IMR-90 (cell line): ENCODE measurements at places on chromosomes 2 and 18. TPM values are rescaled to one million over a fixed set of nuclear protein-coding genes. Genes with fewer than 3 reads are reported as not detected.
A peak's percentile ranks its signal among the peaks of the same experiment; 100 is the strongest.

The ELOA2 gene
- not detected in 2 replicates for total RNA-seq

The SLC11A1 gene
- under 0.01 TPM in 2 replicates for total RNA-seq

The EMX1 gene
- total RNA-seq, result not detected in 2 replicates

The SDC1 gene
- 22.0 and 23.6 TPM in 2 replicates for total RNA-seq

The KIAA2012 gene
- under 0.01 TPM in 2 replicates for total RNA-seq

The EEF1B2 gene
- total RNA-seq, result 574 and 672 TPM in 2 replicates

The RSAD2 gene
- total RNA-seq, result not detected in 2 replicates

The ST6GAL2 gene
- total RNA-seq, result not detected in 2 replicates

The COL6A3 gene
- total RNA-seq, result 1,501 and 1,855 TPM in 2 replicates

The ITGA4 gene
- 13.6 and 20.6 TPM in 2 replicates for total RNA-seq

The SATB2 gene
- 8.4 and 9.2 TPM in 2 replicates for total RNA-seq

The SIX2 gene
- total RNA-seq, result not detected in 2 replicates

The C2orf66 gene
- not detected in 2 replicates for total RNA-seq

The SPATS2L gene
- 118 and 145 TPM in 2 replicates for total RNA-seq

DNA sequence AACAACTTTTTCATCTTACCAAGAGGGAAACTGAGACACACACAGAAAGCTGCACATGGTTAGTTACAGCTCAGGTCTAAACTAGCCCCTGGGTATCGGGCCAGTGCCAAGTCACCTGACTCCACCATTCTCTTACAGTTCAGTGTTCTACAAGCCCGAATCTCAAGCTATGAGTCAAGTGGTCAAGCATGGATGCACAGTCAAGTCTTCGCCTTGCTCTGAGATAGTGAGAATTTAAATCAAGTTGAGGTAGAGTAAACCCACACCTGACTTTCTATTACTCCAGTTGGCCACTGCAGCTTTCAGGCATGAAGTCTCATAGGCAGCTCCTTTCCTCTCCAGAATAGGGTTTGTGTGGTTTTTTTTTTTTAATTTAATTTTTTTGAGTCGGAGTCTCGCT, 34.5 kb upstream of the ARL5A start:
- no peak for DNase-seq

- no peak for DNase-seq
Observed at GRCh38 chr18:26397019-26397418, 151.3 kb downstream of the KCTD1 start.

DNA sequence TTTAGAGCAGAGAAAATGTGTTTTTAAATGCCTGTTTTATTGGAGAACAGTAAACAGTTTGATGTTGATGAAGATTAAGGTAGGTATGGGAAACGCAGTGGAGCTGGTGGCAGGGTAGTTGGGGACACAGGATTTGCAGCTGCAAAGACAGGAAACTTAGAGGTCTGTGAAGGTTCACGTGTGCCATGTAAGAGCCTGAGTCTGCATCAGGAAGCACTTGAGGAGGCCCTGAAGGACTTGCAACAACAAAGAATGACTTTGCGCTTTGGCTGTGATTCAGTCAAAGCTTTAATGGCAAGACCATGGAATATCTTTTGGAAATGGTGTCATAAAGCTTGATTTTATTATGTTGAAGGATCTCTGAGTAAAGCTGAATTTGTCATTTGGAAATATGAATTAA, 347.6 kb upstream of the KCNJ3 start:
- no peak for DNase-seq

DNA sequence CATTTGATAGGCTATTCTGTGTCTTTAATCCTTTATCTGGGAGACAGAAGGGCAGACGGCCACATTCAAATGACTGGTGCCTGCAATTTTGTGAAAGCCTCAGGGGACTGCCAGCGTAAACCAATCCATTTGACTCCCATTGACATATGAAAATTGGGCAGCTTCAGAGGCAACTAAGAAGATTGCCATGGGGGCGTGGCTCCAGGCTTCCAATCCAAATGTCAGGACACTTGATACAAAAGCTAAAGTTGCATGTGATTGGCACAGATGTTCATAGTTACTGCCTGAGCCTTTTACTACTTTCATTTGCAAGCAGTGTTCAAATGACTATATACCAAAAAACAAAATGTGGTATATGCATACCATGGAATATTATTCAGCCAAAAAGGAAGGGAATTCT, 42.0 kb downstream of the SPC25 start:
- DNase-seq, result no peak

GRCh38 chr2:212929116-212929515, 222.3 kb downstream of the IKZF2 start:
- DNase-seq, result no peak

GRCh38 chr2:15974565-15975260, 34.4 kb downstream of the MYCN start:
- DNase-seq, result no peak

- DNase-seq, result no peak
Observed at GRCh38 chr18:30616414-30616813, 426.1 kb downstream of the DSC3 start.

DNA sequence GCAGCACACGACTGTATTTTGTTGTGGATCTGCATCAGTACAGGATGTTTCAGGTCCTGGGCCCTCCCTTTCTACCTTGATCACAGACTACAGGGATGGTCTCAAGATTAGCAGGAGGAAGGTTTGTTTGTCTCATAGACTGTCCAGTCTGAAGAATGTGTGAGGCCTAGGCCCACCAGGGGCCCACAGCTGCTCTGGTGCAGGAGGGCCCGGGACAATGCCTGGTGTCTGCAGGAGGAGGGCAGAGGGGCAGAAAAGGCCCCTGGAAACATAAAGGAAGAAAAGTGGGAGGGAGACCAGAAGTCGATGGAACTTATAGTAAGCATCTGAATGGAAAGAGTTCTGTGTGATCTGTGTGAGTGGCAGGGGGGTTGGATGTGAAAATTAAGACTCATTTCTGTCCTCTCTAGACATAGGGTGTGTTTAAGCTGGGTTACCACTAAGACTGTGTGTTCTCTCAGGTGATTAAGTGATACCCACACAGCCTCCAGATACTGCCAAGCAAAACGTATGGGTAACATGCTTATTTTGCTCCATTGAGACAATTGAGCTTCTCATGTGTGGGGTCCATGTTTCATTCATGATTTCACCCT, 33.4 kb upstream of the LPIN2 start:
- DNase-seq, result no peak

GRCh38 chr2:119222213-119222612, 1.4 kb upstream of the STEAP3 start:
- DNase-seq, result no peak

GRCh38 chr2:227022608-227023007, 141.4 kb downstream of the COL4A4 start:
- DNase-seq, result peak; percentile 42

DNA sequence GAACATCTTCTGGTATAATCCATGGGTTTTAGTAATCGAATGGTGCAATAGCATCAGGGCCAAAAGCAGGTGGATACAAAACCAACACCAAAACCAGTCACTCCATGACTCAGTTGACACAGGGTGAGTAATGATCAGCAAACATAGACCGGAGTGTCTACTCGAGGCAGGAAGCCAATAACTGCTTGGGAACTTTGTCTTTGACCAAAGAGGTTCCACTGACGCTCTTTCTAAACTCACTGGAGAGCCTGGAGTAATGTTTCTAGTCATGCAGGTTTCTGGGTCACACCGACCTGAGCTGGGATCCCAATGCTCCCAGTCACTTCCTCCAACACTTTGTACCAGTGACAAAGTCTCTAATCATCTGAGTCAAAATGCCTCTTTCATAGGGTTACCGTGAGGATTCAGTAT, 30.9 kb downstream of the MREG start:
- peak; percentile 85 for DNase-seq

GRCh38 chr2:109079590-109079989, 49.4 kb upstream of the SH3RF3 start:
- DNase-seq, result no peak

GRCh38 chr2:181458871-181459270, 1.7 kb downstream of the ITGA4 start:
- no peak for DNase-seq

GRCh38 chr2:22626621-22627020, 758.4 kb upstream of the KLHL29 start:
- no peak for DNase-seq

GRCh38 chr2:44799105-44799504, 142.4 kb upstream of the SIX3 start:
- DNase-seq, result no peak

DNA sequence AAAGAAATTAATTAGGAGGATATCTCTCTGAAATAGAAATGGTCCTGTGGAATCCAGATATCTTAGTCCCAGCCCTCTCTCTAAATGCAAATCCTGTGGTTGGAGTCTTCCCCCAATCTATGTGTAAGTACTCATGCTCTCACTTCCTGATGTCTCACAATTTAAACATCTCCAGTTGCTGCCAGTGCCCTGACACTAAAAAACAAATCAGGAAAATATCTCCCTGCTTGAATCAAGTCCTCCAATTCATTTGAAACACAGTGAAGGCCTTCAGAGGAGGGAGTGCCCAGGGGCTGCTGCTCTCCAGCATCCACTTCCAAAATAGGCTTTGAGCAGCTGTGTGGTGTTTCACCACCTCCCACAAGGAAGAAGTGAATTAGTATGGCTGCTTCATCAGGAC, 413.8 kb downstream of the RAD51AP2 start:
- peak; percentile 60 for DNase-seq

- no peak for DNase-seq
Observed at GRCh38 chr2:64213532-64214275, 69.5 kb upstream of the PELI1 start.

GRCh38 chr2:228140934-228141528, 40.5 kb downstream of the SPHKAP start:
- DNase-seq, result no peak

- DNase-seq, result no peak
Observed at GRCh38 chr18:69956057-69956456, 8.4 kb upstream of the CD226 start.

GRCh38 chr2:131646669-131647297, 119.1 kb downstream of the CCDC74A start:
- no peak for DNase-seq

GRCh38 chr18:48152549-48152948, 222.1 kb upstream of the SMAD2 start:
- no peak for DNase-seq

- DNase-seq, result no peak
Observed at GRCh38 chr18:48862678-48863270, 88.0 kb downstream of the SMAD7 start.

DNA sequence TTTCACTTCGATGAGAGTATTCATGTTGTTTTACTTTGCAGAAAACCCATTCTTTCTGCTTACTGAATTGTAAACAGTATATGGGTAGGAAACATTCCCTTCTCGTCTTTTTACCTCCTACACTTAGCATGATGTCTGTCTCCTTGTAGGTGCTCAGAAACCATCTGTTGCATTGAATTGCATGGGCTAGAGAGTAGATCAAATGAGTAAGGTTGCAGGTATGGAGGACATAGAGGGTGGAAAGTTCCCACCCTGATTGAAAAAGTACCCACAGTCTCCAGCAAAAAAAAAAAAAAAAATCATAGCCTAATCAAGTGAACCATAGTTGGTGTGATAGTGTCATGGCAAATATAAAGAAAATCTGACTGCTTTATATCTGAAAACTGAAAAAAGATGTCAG, 1.7 kb downstream of the CYTIP start:
- no peak for DNase-seq

- DNase-seq, result no peak
Observed at GRCh38 chr2:121881038-121881437, 125.6 kb downstream of the TSN start.
